NCI-H1436 treated with DMSO at 0.1 percent for 48 hours (cell line): ENCODE measurements at places on chromosomes 12 and 14.

DNA sequence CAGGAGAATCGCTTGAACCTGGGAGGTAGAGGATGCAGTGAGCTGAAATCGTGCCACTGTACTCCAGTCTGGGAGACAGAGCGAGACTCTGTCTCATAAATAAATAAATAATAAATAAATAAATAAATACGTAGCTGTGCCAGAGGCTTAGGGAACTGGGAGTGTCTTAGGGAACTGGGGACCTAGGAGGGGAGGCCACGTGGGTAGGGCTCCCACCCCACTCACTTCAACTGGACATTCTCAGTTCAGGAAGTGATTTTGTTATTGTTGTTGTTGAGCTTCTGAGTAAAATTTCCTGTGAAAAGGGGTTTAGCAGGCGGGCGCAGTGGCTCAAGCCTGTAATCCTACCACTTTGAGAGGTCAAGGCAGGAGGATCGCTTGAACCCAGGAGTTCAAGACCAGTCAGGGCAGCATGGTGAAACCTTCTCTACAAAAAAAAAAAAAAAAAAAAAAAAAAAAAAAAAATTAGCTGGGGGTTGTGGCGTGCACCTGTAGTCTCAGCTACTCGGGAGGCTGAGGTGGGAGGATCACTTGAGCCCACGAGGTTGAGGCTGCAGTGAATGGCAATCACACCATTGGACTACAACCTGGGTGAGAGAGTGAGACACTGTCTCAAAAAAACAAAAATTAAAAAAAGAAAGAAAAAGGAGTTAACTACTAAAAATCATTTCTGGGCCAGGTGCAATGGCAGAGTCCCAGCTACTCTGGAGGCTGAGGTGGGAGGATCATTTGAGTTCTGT is 19.0 kb upstream of the ANKRD9 start:
- no peak for DNase-seq

DNA sequence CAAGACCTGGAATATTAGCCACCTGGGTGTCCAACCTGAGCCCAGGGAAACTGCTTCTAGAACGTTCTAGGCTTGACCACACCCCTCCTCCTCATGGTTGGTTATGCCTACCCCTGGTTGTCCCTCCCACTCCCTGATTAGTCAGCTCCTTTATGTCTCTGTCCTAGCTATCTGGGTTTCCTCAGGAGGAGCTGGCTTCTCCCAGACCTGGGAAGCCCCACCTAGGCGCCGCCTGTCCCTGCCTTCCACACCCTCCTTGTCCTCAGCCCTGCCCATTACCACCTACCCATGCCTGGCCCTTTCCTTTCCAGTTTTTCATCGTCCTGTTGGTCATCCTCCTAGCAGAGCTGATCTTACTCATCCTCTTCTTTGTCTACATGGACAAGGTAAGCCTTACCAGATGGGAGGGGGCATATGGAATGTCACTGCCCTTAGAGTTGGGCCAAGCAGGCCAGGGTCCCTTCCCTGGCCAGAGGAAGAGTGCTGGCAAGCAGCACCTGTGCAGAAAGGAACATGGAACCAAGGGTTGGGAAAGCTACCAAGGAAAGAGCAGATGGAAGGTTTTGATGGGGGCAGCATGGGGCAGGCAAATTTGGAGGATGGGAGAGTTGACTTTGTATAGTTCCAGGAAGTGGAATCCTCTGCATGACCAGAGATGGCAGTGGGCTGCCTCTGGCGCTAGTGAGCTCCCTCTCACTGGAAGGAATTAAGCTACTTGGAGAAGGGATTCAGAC is 201.7 kb downstream of the TSPAN9 start:
- no peak for DNase-seq

- no peak for DNase-seq
These were observed 386 bp downstream of the HDAC7 start for GRCh38 chr12:47819138-47819895.

DNA sequence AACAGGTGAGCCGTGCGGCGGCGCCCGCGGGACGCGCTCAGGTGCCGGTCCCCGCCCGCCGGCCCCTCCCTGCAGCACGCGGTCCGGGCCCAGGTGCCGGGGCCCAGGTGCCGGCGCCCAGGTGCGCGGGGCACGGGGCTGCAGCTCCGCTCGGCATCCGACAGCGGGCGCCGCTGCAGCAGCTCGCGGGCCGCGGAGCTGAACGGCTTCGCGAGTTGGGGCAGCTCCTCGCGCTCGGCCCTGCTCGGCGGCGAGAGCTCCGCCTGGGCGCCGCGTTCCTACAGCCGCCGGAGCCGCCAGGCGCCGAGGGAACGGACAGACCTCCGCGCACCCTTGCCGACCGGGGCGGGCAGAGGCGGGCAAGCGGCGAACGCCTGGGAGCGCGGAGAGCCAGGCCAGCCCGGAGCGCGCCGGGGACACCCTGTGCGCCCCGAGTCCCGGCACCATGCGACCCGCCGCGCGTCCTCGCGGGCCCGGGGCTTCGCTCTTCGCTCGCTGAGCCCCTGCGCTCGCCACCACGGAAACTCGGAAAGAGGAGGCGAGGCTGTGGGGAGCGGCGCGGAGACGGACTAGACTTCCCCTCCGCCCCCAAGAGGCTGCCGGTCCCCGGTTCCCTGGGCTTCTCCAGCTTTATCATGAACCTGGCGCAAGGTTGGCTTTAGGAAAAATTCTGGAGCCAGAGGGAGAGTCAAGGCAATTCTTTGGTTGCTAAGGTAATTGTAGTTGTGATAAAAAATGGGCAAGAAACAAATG is at the start of gene RGS6:
TSS of gene RGS6 (plus strand) at position 201 of the 753 bp plus-strand sequence.
- no peak for DNase-seq

- no peak for DNase-seq
These were observed 26.5 kb downstream of the NUAK1 start for GRCh38 chr12:106112145-106112821.

DNA sequence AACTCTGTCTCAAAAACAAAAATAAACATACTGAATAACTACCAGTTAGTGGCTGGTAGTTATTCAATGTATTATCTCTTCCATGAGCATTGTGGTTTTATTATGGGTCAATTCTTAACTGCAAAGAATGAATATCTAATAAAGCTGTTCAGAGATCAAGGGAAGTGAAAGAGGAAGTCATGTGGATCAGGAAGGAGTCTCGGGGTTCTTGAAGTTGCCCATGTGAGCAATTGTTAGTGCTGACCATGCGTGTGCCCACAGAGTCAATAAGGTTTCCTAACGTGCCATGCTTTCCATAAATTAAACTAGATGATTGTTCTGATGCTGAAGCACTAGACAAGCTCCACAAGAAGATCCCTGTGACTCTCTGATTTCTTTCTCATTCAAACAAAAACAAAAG is 136.5 kb upstream of the CPSF6 start:
- DNase-seq: no peak

- no peak for DNase-seq
These were observed 97.9 kb upstream of the USP44 start for GRCh38 chr12:95648990-95649791.

GRCh38 chr12:50174971-50175715 is 8.0 kb upstream of the CERS5 start:
- no peak for DNase-seq

- no peak for DNase-seq
These were observed 84.1 kb upstream of the TRAF3 start for GRCh38 chr14:102693006-102693755.

DNA sequence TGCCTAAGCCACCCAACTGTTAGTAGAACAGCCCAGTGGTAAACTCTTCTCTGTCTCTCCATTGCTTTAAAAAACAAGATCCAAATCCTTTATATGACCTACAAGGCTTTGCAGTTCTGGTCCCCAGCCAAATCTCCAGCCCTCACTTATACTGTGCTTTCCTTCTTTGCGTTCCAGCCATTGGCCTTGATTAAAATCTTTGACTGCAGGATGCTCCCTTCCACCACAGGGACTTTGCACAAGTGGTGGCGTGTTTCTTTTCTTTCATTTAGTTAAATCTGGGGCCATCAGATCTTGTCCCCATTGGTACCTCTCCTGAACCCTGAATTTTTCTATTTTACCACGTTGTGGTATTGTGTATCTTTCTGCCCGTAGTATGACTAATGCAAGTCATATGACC is 183.7 kb downstream of the VRK1 start:
- no peak for DNase-seq

DNA sequence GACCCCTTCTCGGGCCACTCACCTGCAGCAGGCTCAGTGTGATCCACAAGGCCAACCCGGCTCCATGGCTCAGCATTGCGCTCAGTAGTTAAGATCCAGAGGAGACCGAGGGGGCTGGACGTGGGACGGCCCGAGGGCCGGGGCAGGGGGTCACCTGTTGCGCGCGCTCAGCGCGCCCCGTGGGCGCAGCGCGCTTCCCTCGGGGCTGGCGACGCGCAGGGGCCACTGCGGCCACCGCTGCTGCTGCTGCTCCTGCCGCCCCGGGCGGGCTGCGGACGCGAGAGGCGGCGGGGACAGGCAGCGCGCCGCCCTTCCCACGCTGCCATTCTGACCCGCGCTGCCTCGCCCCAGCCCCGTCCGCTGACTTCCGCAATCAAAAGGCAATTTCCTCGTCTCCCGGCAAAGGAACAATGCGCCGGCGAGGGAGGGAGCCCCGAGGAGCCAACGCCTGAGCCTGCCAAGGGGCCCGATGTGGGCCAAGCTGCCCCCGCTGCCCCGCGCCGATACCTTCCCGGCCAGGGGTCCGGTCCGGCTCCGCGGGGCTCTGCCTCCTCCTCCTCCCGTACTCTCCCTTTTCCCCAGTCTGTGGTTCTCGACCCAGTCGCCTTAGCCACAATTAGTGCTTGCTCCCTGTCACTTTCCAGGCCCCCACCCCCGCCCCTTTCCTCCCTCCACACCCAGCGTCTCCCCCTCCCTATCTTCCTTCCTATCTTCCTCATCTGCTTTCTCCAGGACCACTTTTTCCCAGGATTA is 27.3 kb downstream of the PTPRB start:
- DNase-seq: no peak

DNA sequence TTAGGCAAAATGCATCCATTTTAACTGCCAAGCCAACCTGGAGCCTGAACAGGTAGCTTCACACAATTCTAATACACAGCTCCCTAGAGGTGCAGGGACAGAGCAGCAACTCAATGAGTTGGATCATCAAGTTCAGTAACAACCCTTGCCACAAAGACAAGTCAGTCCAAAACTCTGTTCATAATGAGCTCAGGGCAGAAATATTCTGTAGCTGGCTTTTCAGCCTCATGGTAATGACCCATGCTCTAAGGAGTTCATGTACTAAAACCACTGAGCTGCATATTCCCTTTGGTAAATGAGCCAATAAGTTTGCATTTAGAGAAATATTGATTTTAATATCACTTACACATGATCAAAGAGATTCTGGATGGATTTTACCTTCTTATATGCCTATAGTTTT is 316.1 kb downstream of the SEC23A start:
- no peak for DNase-seq

- no peak for DNase-seq
These were observed 44.7 kb upstream of the USP15 start for GRCh38 chr12:62215506-62215905.

DNA sequence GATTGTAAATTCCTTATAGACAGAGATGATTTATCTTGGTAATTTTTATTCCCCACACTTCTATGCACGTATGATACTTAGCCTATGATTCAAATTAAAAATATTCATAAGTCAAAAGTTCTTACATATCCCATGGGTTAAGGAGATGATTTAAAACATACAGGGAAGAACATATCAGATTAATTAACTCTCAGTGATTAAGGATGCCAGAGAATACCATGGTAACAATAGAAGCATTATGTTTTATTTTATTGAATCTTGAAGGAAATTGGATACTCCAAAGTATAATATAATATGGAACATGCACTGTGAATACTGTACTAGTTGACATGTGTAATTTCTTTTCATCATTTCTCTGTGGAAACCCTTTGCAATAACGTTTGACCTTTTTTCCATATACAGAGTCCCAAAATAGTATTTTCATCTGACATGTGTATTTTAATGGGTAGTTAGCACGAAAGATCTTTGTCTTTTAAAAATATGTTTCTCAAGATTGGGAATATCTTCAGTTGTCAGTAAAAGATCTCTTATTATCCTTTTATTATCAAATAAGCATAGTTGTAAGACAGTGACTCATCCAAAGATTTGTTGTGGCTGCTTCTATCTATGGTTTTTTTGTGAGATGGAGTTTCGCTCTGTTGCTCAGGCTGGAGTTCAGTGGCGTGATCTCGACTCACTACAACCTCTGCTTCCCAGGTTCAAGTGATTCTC is 166.7 kb downstream of the RAD51B start:
- no peak for DNase-seq

GRCh38 chr14:33402604-33403003 is 463.9 kb downstream of the NPAS3 start:
- DNase-seq: no peak

DNA sequence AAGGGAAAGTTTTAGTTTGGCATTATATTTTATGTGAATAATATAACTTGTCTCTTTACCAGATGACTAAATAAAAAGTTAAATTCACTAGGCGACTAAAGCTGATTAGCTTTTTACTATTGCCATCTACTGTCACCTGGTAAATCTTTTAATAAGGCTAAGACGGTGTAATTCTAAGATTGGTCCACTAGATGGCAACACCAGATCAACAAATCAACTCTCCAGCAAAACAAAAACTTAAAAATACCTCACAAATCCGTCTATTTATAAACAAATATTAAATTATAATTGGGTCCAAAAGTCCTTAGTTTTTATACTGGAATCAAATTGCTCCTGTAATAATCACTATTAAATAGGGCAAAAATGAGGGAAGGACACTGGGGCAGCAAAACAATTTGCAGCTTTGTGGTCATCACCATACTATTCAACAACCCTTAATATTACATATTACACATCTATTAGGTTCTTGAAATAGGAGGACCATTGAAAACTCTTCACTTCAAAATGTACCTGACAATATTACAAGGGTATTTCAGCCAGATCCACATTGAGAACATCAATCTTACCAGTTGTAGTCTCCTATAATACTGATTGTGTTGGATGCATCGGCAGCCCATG is 47.9 kb downstream of the GALC start:
- no peak for DNase-seq

- DNase-seq: no peak
These were observed 16.1 kb downstream of the PIGH start for GRCh38 chr14:67583711-67584644.

DNA sequence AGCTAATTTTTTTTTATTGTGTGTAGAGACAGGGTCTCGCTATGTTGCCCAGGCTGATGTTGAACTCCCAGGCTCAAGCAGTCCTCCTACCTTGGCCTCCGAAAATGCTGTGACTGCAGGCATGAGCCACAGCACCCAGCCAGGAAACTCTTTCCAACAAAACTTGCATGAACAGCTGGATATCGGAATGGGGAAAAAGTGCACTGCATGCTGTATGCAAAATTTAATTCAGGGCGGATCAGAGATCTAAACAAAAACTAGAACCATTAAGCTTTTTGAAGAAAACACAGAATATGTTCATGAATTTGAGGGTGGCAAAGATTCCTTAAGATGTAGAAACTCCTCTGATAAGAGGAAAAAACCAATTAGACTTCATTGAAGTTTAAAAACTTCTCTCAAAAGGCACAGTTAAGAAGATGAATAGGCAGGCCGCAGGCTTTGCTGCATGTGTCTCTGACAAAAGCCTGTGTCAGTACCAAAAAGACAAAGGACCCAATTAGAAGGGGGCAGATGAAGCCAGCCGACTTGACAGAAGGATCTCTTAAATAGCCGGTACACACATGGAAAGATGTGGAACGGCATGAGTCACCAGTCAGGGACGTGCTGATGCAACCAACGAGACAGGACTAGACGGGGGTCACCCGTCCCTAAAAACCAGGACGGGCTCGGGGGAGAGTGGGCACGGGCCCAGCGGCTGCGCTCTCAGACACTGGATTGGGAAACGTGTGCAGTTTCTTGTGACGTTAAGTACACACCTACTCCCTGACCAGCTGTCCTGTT is 34.8 kb upstream of the MMP17 start:
- DNase-seq: no peak
